ENCODE measurements at places on chromosomes 5 and 9. TPM values are rescaled to one million over a fixed set of nuclear protein-coding genes. Genes with fewer than 3 reads are reported as not detected.

DNA sequence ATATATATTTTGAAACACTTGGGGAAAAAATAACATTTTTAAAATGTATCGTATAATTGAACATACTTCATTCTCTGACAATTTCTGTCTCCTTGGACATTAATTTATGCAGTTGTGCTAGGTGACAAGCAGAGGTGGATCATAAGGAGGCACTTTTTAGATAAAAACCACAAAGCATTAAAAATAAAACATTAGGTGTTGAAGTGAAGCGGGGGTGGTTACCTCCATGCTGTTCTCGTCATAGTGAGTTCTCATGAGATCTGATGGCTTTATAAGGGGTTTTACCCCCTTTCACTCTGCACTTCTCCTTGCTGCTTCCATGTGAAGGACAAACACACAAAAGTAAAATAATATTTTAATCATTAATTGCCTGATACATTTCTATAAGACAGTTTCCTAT lies 11.9 kb upstream of the COX7C start:
- no peaks in the 10 kb centered on the region for H3K27me3 ChIP-seq
- no peaks in the 10 kb centered on the region for H3K36me3 ChIP-seq
- no peaks in the 10 kb centered on the region for H3K4me1 ChIP-seq
- H3K4me3 ChIP-seq, result no peak overlapping the region

Gene PCDHGB2
- total RNA-seq, result 4.1 TPM

GRCh38 chr9:16611983-16612382 lies 258.5 kb downstream of the BNC2 start:
- H3K36me3 ChIP-seq, result no peaks in the 10 kb centered on the region
- no peak overlapping the region for H3K27ac ChIP-seq
- no peaks in the 10 kb centered on the region for H3K27me3 ChIP-seq
- no peak overlapping the region for H3K4me3 ChIP-seq

Gene SPINK4
- total RNA-seq, result not detected

DNA sequence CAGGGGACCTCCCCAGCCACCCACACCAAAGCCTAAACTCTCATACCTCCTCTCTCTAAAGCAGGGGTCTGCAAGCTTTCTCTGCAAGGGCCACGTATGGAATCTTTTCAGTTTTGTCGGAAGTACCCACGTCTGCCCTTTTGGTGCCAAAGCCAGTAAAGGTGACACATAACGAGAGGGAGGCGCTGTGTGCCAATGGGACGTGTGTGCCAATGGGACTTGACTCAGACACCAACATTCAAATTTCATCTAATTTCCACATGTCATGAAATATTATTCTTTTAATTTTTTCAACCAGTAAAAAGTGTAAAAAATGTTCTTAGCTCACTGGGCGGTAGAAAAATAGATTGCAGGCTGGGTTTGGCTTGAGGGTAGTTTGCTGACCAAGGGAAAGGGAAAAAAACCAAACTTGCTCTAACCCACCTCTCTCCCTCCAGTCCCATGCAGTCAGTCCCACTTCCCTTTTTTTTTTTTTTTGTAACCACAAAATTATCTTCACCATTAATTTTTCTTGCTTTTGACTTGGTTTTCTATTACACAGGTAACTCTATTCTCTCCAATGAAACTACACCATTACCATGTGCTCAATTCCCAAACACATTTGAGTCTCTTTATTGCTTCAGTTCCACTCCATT lies 25.5 kb downstream of the OR2V1 start:
- no peak for DNase-seq
- H3K4me3 ChIP-seq, result no peak overlapping the region
- no peaks in the 10 kb centered on the region for H3K36me3 ChIP-seq
- H3K27me3 ChIP-seq, result peaks cover 34% of the 10 kb centered on the region
- H3K27ac ChIP-seq, result no peak overlapping the region
- peaks cover 37% of the 10 kb centered on the region for H3K4me1 ChIP-seq

DNA sequence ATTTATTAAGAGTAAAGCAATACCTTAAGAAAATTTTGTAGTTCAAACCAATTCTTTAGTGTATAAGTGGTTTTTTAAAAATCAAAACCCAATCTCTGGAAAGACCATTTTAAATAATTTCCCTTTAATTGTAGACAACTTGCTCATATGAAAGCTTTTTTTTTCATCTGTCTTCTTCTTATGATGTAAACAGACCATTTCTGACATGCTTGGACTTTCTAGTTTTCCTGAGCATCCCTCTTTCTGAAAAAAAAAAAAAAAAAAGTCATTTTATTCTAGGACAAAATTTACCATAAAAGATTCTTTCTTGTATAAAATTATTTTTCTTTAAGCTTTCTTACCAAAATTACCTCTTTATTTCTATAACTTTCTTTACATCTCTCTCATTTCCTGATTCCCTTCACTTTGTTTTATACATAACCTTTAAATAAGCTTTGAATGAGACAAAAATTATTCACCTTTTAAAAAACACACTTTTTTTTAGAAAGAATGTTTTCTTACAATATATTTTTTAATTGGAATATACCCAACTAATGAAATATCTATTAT lies 67.5 kb downstream of the COL15A1 start:
- DNase-seq, result no peak
- H3K27me3 ChIP-seq, result peaks cover 11% of the 10 kb centered on the region
- no peaks in the 10 kb centered on the region for H3K4me1 ChIP-seq

GRCh38 chr5:80082281-80082680 lies 47.1 kb downstream of the THBS4 start:
- H3K27me3 ChIP-seq, result no peaks in the 10 kb centered on the region
- no peak for DNase-seq
- no peak overlapping the region for H3K27ac ChIP-seq
- H3K4me3 ChIP-seq, result no peak overlapping the region

Data from WTC11 (cell line).